ENCODE measurements at places on chromosomes 2 and 18.

DNA sequence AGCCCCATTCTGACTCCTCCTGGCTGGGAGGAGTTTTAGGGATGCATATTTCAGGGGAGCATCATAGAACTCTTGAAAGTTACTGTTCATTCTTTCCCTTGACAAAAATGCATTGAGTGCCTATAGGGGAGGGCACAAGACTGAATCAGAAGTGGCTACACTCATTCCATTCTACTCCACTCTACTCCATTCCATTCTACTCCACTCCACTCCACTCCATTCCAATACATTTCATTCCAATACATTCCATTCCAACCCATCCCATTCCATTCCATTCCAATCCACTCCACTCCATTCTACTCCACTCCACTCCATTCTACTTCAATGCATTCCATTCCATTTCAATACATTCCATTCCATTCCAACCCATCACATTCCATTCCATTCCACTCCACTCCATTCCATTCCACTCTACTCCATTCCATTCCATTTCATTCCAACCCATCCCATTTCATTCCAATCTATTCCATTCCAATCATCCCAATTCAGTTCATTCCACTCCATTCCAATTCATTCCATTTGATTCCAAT lies 110.8 kb downstream of the LOXHD1 start:
- no peak for DNase-seq

- no peak for DNase-seq
Measured at GRCh38 chr18:41744421-41745030, 210.5 kb upstream of the PIK3C3 start.

- DNase-seq = no peak
Measured at GRCh38 chr18:74532511-74533025, 1.7 kb upstream of the CNDP1 start.

DNA sequence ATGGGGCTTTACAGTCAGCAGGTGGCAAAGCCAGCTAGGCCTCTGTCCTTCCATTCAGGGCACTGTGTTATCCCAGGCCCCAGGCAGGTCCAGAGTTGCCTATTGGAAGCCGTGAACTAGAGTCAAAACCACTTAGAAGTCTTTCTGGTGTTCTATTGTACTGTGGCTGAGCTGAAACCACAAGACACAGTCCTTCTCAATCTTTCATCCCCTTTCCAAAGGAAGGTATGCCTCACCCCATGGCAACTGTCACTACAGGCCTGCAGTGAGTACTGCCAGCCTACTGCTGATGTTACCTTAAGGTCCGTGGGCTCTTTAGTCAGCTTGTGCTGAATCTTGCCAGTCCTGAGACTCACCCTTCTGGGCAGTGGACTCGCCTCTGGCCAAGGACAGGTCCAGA lies 181.6 kb downstream of the GULP1 start:
- no peak for DNase-seq

DNA sequence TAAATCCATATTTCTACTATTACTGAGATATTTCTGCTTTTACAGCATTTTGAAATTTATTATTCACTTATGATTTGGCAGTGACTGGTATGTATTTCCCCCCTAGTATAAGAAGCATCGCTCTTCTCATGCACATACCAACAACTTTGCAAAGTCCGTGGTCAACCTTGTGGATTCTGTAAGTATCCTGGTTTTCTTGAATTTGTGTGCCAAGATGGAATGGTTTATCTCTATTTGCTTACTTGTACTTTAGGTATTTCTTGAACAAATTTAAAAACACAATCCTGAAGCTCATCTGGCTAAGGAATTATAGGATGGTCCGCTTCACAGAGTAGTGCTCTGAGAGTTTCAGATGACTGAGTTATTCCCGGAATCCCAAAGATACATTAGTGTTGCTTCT lies 85.0 kb upstream of the FAM237A start:
- no peak for DNase-seq

- DNase-seq = no peak
Measured at GRCh38 chr2:25804338-25804737, 73.9 kb downstream of the ASXL2 start.

- peak; percentile 75 for DNase-seq
Measured at GRCh38 chr2:223941579-223942277, 3.4 kb downstream of the WDFY1 start.

DNA sequence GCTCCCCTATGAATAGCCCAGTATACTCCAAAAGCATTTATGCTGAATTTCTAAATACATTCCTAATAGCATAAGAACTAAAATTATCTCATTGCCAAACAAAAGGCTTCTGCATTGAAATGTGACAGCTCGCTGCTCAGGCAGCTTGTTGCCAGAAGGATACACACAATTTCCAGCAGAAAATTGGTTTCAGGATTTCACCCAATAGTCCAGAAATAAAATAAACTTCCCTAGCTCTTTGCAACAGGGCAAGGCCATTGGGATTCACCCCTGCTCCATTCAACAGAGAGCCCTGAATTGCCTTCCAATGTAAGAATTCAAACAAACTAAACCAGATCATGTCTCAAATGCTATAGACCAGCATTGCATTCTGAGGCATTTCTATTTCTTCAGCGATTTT lies 70.7 kb downstream of the RBM43 start:
- DNase-seq = no peak
